ENCODE measurements at places on chromosomes 7 and 10. TPM values are rescaled to one million over a fixed set of nuclear protein-coding genes. Genes with fewer than 3 reads are reported as not detected.

The ELOVL3 gene
- 0.19 TPM for total RNA-seq

The DPYSL4 gene
- total RNA-seq: 7.6 TPM

The PGAM2 gene
- total RNA-seq: 0.56 TPM

The GIMAP5 gene
- 0.28 TPM for total RNA-seq

The LHPP gene
- total RNA-seq: 11.1 TPM

The RHOBTB1 gene
- total RNA-seq: 22.6 TPM

The ZNF655 gene
- total RNA-seq: 46.8 TPM

The ARPC1A gene
- total RNA-seq: 379 TPM

The C1QL3 gene
- total RNA-seq: not detected

The SSBP1 gene
- 222 TPM for total RNA-seq

The RBM20 gene
- total RNA-seq: 0.19 TPM

The SERPINE1 gene
- total RNA-seq: 2,576 TPM

The LGI1 gene
- not detected for total RNA-seq

The CALML5 gene
- total RNA-seq: not detected

The TDRD1 gene
- 5.1 TPM for total RNA-seq

The CALD1 gene
- 1,050 TPM for total RNA-seq

The FEZF1 gene
- not detected for total RNA-seq

The PLEKHS1 gene
- not detected for total RNA-seq

The CCDC172 gene
- total RNA-seq: not detected

The TEX47 gene
- not detected for total RNA-seq

The TRIM50 gene
- not detected for total RNA-seq

The GIMAP1 gene
- not detected for total RNA-seq

The VWDE gene
- total RNA-seq: 0.19 TPM

The WEE2 gene
- total RNA-seq: not detected
